IgD-negative memory B cell (primary cell): ENCODE measurements at places on chromosomes 7 and 10. TPM values are rescaled to one million over a fixed set of nuclear protein-coding genes. Genes with fewer than 3 reads are reported as not detected.

HOGA1 gene
- not detected for polyA plus RNA-seq

ZPBP gene
- polyA plus RNA-seq, result not detected

HECW1 gene
- polyA plus RNA-seq, result not detected

COL26A1 gene
- not detected for polyA plus RNA-seq

GTF2IRD2 gene
- polyA plus RNA-seq, result 12.6 TPM

FAM237B gene
- not detected for polyA plus RNA-seq

VWDE gene
- polyA plus RNA-seq, result not detected

BLVRA gene
- 34.4 TPM for polyA plus RNA-seq

MOGAT3 gene
- polyA plus RNA-seq, result not detected

THSD7A gene
- not detected for polyA plus RNA-seq

TMEM236 gene
- polyA plus RNA-seq, result not detected

MYO1G gene
- 167 TPM for polyA plus RNA-seq

MET gene
- not detected for polyA plus RNA-seq

GNGT1 gene
- polyA plus RNA-seq, result not detected

GDF2 gene
- polyA plus RNA-seq, result not detected

HECTD2 gene
- polyA plus RNA-seq, result 2.6 TPM

XPNPEP1 gene
- polyA plus RNA-seq, result 14.7 TPM

RAB19 gene
- polyA plus RNA-seq, result 0.90 TPM

DMTF1 gene
- 35.1 TPM for polyA plus RNA-seq

KAZALD1 gene
- polyA plus RNA-seq, result not detected

OPN4 gene
- not detected for polyA plus RNA-seq

NRCAM gene
- polyA plus RNA-seq, result 0.49 TPM

SPDYE2 gene
- polyA plus RNA-seq, result 1.2 TPM

GPR15LG gene
- not detected for polyA plus RNA-seq

ANKRD1 gene
- not detected for polyA plus RNA-seq

ZCWPW1 gene
- polyA plus RNA-seq, result 12.1 TPM

DOCK4 gene
- not detected for polyA plus RNA-seq

STK31 gene
- polyA plus RNA-seq, result not detected
